ENCODE measurements at places on chromosomes 3 and 15.

DNA sequence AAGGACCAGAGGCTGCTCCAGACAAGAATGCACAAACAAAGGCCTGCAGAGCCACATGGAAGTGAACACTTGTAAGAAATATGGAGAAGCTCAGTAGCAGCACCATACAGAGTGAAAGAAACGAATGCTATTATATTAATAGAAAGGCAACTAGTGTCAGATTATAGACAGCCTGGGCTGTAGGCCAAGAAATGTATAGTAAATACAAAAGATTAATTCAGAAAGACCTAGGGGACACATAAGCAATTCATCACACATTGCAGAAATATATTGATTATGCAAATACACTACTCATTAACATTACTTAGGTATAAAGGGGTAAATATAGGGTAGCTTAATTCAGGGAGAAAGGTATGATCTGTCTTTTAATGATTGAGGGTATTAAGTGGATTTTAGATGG, 69.5 kb upstream of the GUCA1C start:
- no peak for DNase-seq

- DNase-seq, result no peak
These were observed 12.5 kb downstream of the PRR20G start for GRCh38 chr3:127275287-127275781.

DNA sequence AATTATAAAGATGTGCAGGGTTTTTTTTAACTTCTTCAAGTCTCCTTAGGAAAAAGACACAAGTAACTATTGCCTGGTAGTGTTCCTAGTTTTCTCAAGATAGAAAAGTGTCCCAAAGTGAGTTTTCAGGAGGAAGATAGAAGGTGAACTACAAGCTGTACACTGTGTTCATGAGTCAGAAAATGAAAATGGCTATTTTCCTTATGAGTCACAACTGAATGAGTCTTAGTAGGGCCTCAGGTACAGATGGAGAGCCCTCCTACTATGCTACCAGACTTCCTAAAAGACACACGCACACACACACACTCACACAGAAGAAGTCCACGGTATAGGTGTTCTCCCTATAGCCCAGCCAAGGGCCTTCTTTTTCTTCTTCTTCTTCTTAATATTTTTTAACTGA, 3.1 kb downstream of the MYO1E start:
- DNase-seq, result no peak

- peak; percentile 64 for DNase-seq
These were observed 3.0 kb upstream of the ISLR2 start for GRCh38 chr15:74127255-74127953.

GRCh38 chr3:160260587-160261270, 35.5 kb downstream of the C3orf80 start:
- DNase-seq, result no peak

DNA sequence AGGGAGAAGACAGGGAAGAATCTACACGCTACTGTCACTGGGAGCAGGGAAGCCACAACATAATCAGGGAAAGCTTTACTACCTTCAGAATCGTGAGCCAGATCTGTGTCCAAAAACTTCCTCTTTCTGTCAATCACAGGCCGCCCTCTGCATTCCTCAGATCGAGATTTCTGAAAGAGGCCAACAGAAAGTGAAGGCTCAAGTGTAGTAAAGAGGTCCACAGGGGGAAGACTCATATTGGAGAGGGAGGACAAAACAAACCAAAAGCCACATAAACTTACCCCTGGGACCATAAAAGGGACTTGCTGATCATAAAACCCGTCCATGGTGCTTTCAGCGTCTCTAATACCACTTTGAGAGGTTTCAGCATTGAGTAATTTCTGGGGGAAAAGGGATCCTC, 3.3 kb downstream of the ETV5 start:
- no peak for DNase-seq

GRCh38 chr15:94793641-94794040, 562.3 kb downstream of the MCTP2 start:
- no peak for DNase-seq

DNA sequence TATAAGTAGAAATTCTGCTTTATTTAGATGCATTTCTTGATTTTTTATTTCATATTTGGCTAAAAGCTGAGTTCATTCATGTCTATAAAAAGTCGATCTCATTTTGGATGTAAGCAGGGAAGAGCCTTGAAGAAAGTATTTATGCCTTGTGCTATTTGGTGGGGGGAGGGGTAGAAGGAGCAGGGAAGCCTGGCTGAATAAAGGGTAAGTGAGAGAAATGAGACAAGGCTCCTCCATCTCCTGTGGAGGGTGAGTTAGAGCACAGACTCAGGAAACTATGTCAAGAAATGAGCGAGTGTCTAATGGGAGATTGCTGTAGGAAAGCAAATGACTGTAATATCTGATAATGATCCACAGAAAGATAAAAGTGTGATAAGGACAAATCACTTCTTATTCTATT, 121.8 kb upstream of the ATP11B start:
- no peak for DNase-seq

DNA sequence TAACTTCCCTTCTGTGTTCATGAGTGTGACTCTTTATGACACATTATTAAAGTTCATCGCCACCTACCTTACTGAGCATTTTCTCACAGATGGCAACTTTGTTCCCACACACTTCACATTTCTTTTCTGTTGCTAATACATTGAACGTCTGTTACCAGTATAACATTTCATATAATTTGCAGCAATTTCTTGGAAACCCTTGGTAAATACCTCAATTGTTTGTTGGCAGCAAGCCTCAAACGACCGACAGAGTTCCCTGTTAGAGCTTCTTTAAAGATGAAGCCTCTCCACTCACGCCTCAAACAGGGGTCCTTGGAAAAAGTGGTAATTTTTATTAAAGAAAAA, 3.2 kb upstream of the CHSY1 start:
- no peak for DNase-seq

GRCh38 chr3:117074826-117075225, 365.2 kb downstream of the TUSC7 start:
- no peak for DNase-seq

GRCh38 chr15:39605146-39605545, 24.3 kb downstream of the THBS1 start:
- DNase-seq, result no peak
